IMR-90 (cell line): ENCODE measurements at places on chromosomes 2 and 18. TPM values are rescaled to one million over a fixed set of nuclear protein-coding genes. Genes with fewer than 3 reads are reported as not detected.
A peak's percentile ranks its signal among the peaks of the same experiment; 100 is the strongest.

DUSP19 gene
- total RNA-seq: 1.4 and 2.5 TPM in 2 replicates

C2orf78 gene
- not detected in 2 replicates for total RNA-seq

DNA sequence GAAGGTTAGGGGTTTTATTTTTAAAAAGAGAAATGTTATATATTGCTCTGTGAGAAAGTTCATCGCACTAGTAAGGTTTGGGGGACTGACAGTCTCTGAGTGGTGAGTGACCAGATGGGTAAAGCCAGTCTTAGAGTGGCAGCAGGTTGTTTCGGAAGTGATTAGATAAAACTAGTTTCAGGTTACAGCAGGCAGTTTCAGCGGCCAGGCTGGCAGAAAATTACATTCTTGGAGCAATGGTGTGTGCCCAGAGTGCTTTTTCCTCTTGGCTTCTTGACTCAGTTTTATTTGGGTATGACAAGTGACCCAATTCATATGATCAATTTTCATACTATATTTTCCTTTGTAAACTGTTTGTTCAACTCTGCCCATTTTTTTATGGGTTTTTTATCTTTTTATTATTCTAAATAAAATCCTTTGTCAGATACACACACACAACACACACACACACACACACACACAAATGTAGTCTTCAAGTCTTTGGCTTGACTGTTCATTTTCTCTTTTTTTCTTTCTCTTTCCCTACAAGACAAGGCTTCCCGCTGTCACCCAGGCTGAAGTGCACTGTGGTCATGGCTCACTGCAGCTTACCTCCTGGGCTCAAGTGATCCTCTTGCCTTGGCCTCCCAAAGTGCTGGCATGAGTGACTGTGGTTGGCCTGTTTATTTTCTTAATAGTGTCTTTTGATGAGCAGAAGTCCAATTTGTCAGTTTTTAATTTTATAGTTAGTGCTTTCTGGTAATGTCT is 30.9 kb downstream of the RALBP1 start:
- DNase-seq: peak; percentile 16

GRCh38 chr18:35602193-35602820 is 20.8 kb downstream of the GALNT1 start:
- no peak for DNase-seq

DNA sequence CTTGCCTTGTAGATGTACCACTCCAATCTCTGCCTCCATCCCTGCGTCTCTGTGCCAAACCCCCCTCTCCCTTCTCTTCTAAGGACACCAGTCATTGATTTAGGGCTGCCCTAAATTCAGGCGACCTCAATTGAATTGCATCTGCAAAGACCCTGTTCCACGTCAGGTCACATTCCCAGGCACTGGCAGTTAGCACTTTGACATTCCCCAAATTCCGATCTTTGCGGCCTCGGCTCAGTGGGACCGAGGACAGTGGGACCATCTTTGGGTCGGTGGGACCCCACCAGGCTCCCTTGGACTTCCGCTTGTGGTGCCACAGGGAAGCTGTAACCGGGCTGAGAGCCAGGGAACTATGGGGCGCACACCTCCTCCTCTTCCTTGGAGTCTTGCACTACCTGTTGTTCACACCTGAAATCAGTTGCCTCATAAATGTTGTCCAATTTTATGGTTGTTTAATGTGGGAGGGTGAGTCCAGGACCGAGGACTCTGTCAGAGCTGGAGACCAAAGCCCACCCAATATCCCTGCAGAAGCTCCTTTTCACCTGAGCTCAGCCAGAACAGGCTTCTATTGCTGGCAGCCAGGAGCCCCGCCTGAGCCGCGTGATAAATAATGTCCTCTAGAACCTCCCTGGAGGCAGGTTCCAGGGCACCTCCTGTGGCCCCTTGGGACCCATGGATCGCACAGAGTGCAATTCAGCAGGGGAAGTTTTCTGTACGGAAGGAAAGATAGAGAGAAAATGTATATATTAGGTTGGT is 271.6 kb downstream of the EIPR1 start:
- no peak for DNase-seq
